NCI-H1092 treated with DMSO at 0.1 percent for 48 hours (cell line): ENCODE measurements at places on chromosomes 5 and 9.

DNA sequence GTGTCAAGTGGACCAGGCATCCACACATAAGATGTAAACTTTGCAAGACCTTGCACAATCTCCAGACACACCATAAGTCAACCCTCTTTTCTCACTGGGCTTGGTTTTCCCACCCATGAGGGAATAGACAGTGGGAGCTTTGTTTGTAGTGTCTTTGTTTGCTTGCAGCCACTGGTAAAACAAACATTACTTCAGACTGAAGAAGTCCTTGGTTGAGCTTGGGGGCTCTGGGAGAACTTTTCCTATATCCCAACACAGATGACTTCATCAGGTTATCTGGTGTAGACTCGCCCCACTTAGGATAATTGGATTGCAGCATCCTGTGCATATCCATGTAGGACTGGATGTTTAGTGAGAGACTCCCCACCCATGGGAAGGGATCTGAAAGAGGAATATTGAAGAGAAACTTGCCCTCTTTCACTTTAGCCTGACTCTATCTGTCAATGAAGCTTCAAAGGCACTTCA lies 11.5 kb upstream of the ADGRV1 start:
- DNase-seq, result no peak

DNA sequence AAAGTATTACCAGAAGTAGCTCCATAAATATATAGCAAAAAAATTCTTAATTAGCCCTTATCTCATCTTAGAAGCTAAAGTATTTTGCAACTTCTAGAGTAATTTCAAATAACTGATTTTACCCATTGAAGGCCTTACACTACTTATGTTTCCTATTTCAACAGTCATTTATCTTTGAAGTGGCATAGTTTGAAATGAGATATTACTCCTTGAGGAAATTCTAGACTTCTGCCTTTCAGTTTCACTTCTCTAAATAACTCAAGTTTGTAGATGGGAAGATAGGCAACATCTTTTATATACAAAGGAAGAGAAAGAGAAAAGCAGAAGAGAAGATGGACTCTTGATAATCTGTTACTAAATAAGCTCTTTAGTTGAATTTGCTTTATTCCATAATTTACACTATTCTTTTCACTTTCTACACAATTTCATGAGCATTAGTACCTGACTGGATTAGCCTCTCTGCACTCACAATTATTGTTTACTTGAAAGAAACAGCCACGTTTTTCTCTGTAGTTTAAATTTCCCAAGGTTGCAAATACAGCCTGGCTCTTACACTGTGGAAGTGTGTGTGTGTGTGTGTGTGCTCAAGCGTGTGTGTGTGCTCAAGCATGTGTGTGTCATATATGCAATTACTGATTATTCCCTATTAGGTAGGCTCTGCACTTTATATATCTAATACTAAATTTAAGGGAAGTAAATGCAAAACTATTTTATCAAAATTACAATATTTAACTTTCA lies 60.6 kb upstream of the EMB start:
- DNase-seq, result no peak

GRCh38 chr5:139062910-139063663 lies 135.1 kb downstream of the SIL1 start:
- DNase-seq, result no peak

DNA sequence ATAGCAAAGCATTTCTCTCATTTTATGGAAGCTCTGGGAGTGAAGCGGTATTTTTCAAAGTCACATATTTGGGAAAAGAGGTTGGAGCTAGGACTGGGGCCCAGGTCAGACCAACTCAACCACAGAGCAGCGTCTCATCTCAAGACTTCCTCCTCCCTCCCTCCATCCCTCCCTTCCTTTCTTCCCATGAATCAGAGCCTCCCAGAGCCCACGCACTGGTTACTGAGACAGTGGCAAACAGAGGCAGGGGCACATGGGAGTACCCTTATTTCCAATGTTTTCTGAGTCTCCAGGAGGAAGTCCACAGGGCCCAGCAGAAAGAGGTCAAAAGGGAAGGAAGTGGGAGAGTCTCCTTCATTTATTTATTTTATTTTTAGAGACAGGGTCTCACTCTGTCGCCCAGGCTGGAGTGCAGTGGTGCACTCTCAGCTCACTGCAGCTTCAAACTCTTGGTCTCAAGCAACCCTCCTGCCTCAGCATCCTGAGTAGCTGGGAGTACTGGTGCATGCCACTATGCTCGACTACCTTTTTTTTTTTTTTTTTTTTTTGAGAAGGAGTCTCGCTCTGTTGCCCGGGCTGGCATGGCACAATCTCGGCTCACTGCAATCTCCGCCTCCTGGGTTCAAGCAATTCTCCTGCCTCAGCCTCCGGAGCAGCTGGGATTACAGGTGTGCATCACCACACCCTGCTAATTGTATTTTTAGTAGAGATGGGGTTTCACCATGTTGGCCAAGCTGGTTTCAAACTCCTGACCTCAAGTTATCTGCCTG lies 52.5 kb upstream of the CDKN2AIPNL start:
- DNase-seq, result no peak

DNA sequence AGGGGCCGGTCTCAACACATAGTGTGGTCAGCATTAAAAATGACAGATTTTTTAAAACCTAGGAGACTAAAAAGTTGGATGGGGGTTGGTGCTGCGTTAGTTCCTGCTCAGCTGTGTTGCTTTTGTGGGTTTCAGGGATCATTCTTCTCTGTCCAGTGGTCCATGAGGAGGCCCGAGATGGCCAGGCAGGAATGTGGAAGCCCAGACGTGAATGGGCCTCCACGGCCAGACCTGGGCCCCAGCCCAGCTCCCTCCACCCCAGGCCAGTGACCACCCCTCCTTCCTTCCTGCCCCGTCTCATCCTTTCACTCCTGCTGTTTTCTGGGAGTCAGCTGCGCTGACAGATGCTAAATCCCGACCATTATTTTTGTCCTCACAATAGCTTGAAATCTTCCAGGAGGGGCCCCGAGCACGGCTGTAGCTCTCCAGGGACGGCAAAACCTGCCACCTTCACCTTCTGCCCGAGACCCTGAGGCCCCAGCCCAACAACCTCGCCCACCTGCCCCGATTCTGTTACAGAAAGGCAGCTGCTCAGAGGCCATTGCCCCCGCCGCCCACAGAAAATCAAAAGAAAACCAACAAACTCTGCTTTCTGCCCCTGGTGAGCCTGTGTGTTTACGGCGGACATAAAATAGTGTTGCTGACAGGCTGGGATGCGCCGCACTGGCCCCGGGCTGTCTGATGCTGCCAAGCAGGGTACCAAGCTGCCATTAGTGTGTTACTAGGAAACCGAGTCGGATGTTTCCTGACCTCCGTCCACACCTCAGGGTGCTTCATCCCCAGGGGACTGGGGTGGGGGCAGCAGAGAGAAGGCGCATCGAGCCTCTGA lies 83.7 kb upstream of the SARDH start:
- DNase-seq, result no peak

GRCh38 chr5:11273180-11273903 lies 512.3 kb upstream of the DAP start:
- no peak for DNase-seq

- DNase-seq, result no peak
Observed at GRCh38 chr9:72932619-72933018, 20.2 kb downstream of the ALDH1A1 start.

- no peak for DNase-seq
Observed at GRCh38 chr5:83222906-83223305, 145.6 kb downstream of the XRCC4 start.

DNA sequence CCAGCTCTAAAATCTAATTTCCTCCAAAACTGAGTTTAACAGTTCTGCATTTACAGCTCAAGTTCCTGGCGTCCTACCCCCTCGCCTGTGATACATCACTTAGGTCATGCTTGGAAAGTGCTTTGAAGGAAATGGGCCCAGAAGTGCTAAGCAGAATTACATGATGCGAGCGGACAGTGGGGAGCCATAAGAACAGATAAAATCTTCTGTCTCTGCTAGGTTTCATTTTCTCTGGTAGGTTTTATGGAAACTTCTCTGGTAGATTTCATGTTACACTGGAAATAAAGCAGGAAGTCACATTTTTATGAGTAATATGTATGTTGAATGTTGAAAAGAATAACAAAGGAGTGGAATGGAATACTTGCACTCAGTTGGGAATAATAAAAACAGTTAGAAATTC lies 138.3 kb downstream of the ZDHHC21 start:
- no peak for DNase-seq

GRCh38 chr5:34475249-34475966 lies 180.7 kb upstream of the RAI14 start:
- DNase-seq, result no peak

DNA sequence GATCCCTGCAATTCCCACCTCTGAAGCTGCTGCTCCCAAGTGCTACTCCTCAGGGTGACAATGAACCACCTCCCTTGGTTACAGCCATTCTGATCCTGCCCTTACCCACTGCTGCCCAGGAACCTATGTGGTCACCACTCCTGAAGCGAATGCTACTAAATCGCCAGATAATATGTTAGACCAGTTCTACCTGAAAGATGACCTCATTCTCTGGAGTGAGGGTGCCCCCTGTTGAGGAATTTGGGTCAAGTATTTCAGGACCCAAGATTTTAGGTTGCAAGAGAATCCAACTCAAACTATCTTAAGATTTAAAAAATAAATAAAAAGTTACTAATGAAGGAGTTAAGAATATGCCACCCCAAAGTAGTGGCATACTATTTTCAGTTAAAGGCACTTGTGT lies 5.8 kb upstream of the SNAPC3 start:
- peak; percentile 20 for DNase-seq

DNA sequence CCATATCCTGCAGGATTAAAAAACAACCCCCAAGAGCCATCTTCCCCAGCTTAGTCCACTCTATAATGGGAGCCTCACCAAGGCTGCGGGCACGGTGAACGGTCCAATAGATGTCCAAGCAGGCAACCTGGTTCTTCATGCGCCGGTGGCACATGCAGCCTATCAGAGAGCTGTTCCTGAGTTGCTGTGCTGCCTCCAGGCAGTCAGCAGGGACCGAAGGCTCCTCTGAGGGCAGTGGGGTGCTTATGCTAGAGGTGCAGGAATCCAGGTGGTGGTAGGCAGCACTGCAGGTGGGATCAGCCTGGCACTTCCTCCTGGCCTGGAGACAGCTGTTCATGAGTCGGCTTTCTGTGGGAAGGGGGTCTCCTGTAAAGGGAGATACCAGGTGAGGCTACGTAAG lies 10.2 kb downstream of the GFRA3 start:
- no peak for DNase-seq

DNA sequence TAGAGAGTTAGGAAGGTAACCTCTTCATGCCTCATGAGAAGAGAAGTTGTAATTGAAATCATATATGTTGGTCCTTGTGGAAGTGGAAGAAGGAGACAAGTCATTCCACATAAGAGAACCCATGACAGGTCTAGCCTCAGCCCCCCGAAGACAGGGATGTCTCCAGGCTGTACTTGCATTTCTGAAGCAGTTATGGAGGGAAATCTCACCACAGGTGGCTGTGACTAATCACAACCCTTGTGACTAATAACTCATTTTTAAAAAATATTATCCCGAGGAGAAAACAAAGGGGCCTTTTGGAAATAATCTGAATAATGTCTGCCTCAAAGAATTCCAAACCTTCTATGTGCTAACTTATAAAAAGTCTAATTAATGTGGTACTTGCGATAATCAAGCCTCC lies 262.1 kb upstream of the RPS23 start:
- DNase-seq, result no peak

- no peak for DNase-seq
Observed at GRCh38 chr5:178333821-178334481, 101.3 kb upstream of the PHYKPL start.

GRCh38 chr5:72955143-72955767 lies 586 bp upstream of the FCHO2 start:
- DNase-seq, result no peak

DNA sequence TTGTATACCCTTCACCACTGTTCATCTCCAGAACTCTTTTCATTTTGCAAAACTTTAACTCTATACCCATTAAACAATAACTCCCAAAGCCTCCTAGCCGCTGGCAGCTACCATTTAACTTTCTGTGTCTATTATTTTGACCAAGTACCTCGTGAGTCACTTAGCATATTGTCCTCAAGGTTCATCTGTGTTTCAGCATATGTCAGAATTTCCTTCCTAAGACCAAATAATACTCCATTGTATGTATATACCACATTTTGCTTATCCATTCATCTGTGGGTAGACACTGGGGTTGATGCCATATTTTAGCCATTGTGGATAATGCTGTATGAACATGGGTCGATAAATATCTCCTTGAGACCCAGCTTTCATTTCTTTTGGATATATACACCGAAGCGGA lies 17.4 kb downstream of the ERBIN start:
- DNase-seq, result no peak

DNA sequence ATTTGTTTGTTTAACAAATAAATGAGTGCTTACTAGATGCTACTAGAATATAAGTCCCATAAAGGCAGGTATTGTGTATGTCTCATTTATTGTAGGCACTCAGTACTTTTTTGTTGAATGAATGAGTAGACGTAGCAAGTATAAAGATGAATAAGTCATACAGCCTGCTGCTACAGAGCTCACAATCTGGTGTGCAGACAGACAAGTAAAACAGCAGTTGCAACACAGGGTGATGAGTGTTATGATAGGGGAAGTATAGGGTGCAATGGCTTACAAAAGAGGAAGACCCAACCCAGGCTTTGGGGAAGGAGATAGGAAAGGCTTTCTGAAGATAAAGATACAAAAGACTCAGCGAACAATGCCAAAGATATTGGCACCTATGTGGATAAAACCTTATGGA lies 47.7 kb downstream of the SH3RF2 start:
- DNase-seq, result no peak

DNA sequence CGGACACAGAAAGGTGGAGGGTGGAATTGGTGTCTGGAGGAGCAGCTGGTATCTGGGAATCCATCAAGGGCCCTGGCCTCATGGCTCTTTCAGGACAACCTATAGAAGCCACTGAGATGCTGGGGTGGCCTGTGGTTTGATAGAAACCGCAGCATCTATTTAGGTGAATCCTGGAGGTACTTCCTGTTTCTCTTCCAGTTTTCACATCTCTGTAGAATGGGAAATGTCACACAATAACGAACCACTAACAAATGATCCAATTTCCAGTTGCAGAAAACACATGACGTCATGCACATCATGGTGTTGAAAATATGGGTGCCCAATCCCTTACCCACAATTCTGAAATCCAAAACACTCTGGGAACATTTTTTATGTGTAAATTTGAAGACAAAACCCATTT lies 52.2 kb downstream of the ROPN1L start:
- DNase-seq, result no peak

DNA sequence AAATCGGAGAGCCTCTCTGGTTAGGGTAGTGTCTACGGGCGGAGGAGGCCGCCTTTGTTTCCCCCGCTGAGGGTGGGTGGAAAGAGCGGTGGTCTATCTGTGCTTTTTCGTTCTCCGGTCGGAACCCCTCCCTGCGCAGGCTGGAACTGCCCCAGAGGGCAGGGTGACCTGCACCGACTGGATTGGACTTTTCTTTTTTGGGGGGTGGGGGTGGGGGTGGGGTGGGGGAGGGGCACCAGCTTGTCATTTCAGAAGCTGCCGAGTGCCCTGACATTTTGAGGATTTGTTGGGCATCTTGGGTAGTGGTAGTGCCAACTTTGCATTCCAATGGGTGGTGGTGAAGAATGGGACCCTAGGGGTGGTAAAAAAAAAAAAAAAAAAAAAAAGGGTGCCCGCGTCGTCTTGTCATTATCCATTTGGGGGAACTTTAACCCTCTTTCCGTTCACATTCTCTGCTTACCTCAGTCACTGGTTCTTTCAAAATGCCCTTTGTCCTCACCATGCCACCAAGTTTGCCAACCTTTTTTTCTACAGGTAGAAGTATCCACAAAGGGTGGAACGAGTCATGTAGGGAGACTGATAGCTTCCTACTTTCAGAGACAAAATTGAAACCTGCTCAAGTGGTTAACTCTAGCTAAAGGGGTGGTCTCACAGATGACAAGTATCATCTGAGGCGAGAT lies 1.3 kb downstream of the UBE2R2 start:
- no peak for DNase-seq
